GM10248 (cell line): ENCODE measurements at places on chromosomes 13 and 19.

- no peak for DNase-seq
These were observed 24.8 kb downstream of the C2CD4C start for GRCh38 chr19:383922-384798.

- DNase-seq, result no peak
These were observed 62.3 kb downstream of the CHST8 start for GRCh38 chr19:33683881-33684537.

GRCh38 chr13:98900442-98900841 lies 77.4 kb downstream of the DOCK9 start:
- no peak for DNase-seq

DNA sequence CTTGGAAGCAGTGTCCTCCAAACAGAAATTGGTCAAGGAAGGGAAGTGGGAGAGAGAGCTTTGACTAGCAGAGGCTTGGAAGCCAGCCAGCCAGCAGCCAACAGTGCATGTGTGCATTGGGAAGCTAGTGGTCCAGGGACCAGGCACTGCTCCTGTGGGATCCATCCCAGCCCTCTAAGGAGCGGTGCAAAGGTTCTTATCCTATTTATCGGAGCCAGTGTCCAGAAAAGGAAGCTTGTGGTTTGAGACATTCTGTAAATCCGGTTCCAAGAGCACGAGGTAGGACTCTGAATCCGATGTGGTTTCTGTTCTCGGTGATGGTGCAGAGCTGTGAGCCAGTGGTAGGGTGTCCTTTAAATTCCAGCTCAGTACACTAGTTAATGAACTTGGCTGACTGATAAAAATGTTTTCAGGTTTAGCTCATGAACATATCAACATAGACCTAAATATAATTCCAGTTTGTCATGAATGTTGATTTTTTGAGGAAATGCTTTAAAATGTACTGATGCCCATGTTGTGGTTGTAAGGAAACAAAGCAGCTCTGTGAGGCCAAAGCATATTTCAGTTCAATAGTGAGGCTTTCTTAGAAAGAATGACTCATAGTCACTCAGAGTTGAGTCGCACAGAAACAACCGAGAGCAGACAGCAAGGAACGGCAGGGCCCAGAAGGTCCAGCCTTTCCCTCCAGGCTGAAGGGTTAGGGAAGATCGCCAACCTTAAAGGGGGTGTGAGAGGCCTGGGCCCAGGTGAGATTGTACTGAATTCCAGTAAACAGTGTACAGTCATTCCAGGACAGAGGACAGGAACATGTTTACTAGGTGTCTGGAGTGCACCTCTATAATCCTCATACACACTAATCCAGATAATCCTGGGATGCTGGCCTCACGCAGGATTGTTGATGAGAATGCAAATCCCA lies 21.5 kb upstream of the GARRE1 start:
- DNase-seq, result peak; percentile 60

DNA sequence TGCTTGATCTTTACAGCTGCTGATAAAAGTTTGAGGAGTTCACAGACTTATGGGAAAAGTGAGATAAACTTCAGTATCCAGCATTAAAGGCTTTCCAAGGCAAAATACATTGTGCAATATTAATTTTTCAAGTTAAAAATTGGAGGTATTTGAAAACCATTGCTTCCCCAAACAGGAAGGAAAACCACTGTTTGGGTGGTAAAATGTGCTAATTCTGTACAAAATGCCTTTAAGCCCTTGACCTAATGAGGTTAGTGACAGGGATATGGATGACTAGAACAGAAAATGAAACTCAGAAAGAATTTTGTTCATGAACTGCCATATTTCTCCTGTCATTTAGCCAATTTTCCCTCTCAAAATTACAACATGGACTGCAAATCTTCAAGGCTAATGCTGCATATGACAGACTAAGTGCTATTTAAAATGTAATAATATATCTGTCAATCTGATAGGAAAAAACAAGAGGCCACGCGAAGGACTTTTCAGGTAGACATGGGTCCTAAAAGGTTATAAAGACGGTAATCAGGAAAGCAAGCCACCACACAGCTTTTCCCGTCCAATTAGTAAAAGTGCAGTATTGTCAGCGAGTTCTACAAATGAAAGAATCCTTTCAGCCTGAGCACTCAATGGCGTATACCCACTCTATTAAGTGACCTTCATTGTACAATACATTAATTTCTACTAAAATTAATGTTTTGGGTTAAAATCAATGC lies 212.8 kb downstream of the ENOX1 start:
- no peak for DNase-seq

GRCh38 chr13:51112771-51113170 lies 1.7 kb upstream of the C13orf42 start:
- DNase-seq, result no peak
